Activated T-helper 1 cell treated with anti-CD3 and anti-CD28 coated beads, Interleukin-2, amount 50 U/mL, for 16 hours (primary cell): ENCODE measurements at places on chromosomes 13 and 19.
A peak's percentile ranks its signal among the peaks of the same experiment; 100 is the strongest.

GRCh38 chr13:23087880-23088279, 92.9 kb upstream of the SGCG start:
- DNase-seq = no peak

DNA sequence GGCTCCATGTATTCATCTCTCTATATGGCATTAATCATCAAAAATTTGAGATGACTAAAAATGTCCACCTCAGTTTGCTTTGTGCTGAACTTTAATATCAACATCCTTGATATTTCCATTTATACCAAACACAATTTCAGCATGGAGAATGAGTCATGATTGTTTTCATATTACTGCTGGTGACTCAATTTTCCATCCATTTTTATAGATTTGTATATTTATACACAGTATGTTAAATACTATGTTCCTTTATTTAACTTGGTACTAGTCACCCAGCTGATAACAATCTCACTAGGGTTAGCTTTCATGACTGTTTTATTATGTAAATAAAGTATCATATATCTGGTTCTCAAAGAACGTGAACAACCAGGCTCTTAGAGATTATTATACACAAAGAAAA, 1255.1 kb downstream of the SLITRK1 start:
- no peak for DNase-seq

GRCh38 chr19:46390121-46390858, 23.1 kb downstream of the CCDC8 start:
- no peak for DNase-seq

DNA sequence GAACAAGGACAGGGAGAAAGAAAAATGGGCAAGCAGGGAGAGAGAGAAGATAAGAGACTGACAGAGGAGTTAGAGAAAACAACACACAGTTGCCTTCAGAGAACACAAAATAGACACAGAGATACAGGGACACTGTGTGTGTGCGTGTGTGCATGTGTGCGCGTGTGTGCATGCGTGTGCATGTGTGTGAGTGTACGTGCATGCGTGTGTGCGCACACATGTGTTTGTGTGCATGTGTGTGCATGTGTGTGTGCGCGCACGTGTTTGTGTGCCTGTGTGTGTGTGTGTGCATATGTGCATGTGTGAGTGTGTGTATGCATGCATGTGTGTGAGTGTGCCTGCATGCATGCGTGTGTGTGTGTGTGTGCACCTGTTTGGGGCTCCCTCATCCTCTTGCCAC, 5.9 kb upstream of the PLAUR start:
- DNase-seq = no peak

DNA sequence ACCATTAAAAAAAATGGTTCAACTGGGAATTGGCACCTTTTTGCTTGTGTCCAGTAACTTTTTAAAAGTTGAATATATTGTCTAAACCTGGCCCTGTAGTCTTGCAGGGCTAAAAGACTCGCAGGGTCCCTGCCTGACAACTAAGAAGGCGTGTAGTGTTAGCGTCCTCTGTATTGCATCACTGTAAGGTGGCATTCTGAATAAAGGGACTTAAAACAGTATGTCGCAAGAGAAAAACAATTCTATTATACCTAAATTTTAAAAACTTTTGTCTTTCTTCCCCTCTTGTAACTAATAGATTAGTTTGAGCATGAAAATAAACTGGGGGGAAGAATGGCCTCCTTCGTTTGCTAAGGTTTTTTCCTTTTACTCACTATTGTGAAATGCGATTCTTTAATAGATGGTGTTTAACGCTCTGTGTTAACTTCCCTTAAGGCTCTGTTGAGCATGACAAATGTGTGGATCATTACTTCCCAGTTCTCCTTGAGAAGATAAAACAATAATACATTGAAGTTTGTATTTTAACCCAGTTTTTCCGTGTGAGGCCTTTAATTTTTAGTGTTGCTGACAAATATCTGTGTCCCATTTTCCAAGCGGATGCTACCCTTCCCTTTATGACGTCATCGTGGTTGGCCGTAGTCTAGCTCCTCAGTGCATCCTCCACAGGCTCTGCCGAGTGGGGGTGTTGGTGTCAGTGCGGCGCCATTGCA, 134.6 kb downstream of the KATNAL1 start:
- no peak for DNase-seq

GRCh38 chr19:5826531-5827341, 12.8 kb downstream of the FUT6 start:
- DNase-seq = no peak

- no peak for DNase-seq
Observed at GRCh38 chr19:3625996-3626472, 556 bp downstream of the CACTIN start.

DNA sequence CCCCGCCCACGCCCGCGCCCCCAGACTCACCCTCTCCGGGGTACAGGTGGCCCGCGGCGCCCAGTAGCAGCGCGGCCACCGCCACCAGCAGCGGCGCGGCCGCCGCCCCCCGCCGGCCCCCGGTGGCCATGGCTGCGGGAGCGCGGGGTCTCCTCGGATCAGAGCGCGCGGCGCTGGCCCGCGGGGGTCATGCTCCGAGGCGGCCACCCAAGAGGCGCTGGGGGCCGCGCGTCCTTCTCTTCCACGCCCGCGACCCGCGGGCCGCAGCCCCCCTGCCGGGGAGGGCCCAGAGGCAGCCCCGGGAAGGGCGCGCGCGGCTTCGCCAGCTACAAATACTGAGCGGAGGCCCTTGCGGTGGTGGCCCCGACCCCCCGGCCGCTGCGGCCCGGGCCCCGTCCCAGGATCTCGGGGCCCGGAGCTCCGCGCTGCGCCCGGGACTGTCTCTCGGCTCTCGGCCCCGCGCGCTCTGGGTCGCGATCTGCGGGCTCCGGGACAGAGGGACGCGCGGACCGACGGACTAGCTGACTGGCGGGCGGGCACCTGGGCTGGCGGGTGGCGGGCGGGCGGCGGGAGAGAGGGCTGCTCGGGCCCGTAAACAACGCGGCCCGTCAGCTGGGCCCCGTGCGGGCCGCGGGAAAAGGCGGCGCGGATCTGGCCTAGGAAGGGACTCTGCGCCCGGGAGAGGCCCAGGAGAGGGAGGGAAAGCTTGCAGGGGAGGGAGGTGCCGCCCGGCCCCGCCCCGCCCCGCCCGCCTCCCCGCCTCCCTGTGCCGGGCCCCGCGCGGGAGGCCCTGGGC, at the start of gene INSR:
Gene INSR (minus strand): TSS at position 653 of the 796 bp plus-strand sequence. CDS start 523 bp downstream, at position 130.
- peak; percentile 29 for DNase-seq

GRCh38 chr13:91902291-91902690, 503.9 kb downstream of the GPC5 start:
- no peak for DNase-seq

GRCh38 chr19:6663236-6664201, 6.4 kb downstream of the TNFSF14 start:
- peak; percentile 15 for DNase-seq

DNA sequence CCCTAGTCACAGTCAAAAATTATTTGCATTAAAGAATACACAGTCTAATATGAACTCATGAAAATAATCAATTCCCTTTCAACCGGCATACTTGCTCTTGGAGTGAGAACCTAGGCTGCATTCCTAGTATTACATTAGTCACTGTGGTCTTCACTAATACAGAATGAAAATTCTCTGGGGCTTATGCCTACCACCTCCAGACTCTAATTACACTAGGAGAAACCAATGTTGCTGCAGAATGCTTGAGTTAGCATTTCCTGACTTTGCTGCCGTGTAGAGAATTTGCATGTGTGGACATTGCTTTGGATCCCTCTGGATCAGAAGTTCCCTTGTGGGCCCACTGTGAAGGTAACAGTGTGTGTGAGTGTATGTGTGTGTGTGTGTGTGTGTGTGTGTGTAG, 87.8 kb downstream of the CCNA1 start:
- DNase-seq = no peak

- DNase-seq = no peak
Observed at GRCh38 chr13:72849571-72849970, 67.6 kb downstream of the PIBF1 start.

GRCh38 chr19:19744641-19745040, 11.7 kb upstream of the ZNF14 start:
- no peak for DNase-seq

DNA sequence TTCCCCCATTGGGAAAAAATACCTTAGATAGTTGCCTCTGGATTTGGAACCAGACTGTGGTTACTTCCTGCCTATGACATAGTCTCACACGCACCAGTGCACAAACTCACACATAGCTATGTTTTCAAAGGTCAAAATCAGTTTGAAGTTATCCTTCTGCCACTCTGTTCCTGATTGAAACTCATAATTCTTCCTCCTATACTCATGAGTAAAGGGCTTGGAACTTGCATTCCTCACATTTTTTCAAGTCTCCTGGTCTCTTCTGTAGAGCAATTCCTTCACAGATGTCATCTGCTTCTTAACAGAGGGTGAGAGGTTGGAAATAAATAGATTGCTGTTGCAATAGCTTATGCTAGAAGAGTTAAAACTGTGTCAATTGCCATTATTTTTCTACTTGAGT, 18.6 kb upstream of the POSTN start:
- no peak for DNase-seq

DNA sequence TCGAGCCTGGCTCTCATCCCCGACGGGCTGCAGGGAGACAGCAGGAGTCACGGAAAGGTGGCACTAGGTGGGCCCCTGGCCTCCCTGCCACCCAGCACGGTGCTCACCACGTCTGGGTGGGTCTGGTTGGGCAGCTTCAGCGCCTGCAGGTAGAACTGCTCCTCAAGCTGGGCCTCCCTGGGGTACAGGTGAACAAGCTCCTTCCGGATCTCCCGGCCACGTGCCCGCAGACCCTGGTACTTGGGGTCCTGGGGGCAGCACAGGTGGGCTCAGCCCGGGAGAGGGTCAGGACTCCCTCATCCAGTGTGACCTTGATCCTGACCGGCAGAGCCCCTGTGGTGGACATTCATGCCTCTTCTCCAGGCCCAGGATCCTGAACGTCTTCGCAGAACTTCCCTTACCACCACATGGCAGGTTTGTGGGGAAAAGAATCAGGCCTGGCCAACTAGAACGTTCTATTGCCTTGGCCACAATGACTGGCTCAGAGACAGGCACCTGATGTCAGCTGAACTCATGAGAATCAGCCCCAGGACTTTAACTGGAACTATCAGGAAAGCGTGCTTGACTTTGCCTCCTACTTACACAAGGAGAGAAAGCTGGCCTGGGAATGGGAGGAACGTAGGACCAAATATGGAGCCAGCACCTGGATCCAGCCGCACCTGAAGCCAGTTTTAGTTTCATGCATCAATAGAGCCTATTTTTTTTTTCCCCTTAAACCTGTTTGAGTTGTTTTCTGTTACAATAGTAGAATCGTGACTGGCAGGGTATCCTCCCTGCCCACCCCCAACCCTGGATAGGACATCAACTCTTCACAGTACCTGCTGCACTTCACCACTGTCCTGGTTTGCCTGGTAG, 8.9 kb downstream of the SARS2 start:
- no peak for DNase-seq

DNA sequence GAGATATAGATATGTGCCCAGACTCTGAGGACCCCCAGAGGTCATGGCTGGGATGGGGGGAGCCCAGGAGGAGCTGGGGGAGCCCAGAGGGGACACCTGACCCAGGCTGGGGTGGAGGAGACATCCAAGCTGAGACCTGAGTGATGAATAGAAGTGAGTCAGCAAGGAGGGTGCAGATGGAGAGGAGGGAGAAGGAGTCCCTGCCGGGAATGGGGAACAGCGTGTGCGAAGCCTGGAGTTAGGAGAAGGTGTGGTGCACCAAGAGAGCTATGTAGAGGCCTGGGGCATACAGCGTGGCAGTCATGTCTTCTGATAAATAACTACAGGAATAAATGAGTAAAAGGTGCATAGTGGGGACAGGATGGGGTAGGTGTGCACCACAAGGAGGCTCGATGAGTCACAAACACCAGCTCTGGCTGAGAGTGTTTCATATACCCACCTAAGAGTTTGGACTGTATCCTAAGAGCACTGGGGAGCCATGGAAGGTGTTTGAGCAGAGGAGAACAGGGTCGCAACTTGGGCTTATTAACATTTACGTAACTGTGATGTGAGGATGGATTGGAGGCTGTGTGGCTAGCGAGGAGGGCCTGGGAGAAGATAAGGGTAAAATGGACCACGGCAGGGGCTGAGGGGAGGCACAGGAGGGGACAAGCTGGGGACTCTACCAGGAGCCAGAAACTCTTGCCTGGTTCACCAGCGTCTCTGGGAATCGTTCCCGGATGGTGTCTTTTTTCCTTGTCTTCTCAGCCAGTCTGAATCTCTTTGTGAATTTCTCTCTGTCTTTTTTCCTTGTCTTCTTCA, 1.4 kb downstream of the CEACAM18 start:
- no peak for DNase-seq

GRCh38 chr19:28065026-28065425, 1147.9 kb downstream of the UQCRFS1 start:
- no peak for DNase-seq

- no peak for DNase-seq
Observed at GRCh38 chr19:16544473-16545231, 2.4 kb upstream of the CHERP start.

DNA sequence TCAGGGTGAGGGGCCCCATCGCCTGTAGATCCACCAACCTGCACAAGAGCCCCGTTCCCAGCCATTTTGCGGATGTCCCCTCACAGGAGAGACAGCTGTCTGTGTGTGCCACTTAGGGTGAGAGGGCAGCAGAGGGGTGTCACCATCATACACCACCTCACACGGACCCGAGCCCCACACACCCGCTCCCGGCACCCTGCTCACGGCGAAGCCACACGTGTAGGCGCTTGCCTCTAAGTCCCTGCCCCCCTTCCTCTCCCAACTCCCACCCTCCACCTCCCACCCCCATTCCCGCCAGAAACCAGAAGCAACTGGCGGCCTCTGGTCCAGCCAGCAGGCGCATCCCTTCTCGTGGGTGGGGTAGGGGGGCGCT, 4.0 kb upstream of the DPF1 start:
- DNase-seq = no peak

DNA sequence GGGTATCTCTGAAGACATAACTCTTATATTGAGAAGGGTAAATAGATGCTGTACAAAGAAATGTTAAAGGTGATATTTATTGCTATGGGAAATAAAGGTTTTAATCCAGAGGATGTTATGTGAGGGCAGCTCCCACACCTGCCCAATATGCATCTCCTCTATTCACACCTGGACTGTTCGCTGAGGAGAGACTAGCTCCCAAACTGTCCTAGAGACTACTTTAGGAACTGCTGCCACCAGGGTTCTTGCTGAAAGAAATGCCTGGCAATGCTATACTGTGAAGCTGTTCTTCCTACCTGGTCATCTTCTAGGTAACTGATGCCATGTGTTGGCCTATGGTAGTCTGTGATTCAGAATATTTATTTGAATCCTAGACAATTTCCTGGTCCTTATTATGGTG, 1421.5 kb upstream of the SPRY2 start:
- no peak for DNase-seq
